ENCODE measurements at places on chromosomes 11 and 22.

DNA sequence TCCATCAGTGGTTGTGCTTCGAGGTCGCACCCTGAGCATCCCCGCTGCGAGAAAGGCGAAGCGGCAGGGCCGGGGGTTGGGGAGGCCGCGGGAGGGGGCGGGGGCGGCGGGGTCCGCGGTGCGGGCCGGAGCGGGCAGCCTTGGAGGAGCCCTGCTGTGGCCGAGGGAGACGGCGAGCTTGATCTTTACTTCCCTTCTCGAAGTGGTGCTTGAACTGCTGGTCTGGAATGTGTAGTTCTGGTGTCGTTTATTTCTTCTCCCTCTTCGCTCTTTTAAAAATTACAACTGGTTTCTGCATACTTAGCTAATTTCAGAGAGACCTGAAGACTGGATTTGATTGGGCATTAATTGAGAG lies 1.1 kb downstream of the APLP2 start:
- DNase-seq, result no peak

- peak; percentile 75 for DNase-seq
Measured at GRCh38 chr11:61733120-61733978, 19.1 kb upstream of the MYRF start.

GRCh38 chr11:84036664-84037194 lies 750.6 kb upstream of the CCDC90B start:
- no peak for DNase-seq

- DNase-seq, result peak; percentile 70
Measured at GRCh38 chr11:129117595-129118350, 74.4 kb downstream of the ARHGAP32 start.

DNA sequence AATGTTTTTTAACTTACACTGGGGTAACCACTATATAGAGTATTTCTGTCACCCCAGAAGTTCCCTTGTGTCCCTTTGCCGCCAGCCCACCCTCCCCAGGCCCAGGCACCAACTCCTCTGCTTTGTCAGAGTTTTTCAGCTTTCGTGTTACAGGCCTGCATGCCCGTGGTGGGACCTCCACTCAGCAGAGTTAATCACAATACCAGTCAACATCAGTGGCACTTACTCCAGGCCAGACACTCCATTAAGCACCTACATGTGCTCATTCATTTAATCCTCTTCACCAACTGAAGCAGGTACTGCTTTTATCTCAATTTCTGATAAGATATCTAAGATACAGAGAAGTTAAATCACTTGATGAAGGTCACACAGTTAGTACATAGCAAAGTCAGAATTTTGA lies 63.3 kb downstream of the LIF start:
- DNase-seq, result no peak

GRCh38 chr11:95720195-95720594 lies 69.4 kb downstream of the FAM76B start:
- no peak for DNase-seq

Measured in kidney capillary endothelial cell (primary cell).